ENCODE measurements at places on chromosomes 16 and 17.

GRCh38 chr17:9977180-9977575 lies 72.1 kb upstream of the RCVRN start:
- no peak for DNase-seq

GRCh38 chr17:75749545-75750389 lies 15.2 kb downstream of the GALK1 start:
- DNase-seq = peak; percentile 33

DNA sequence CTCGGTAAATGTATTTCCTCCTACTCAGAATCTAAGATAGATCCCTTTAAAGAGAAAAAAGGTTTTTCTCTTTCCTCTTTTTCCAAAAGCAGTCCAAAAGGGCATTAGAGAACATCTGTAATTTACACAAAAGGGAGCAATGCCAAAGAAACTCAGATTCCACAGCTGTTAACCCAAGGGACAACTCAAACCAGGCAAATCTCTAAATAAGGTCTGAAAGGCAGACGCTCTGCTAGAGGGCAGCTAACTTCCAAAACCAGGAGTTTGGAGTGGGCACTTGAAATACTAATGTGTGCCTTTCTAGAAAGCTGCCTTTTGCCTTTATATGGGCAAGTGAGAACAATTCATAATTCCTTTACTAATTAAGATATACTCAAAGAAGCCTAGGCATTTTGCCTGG lies 435.7 kb downstream of the ZFHX3 start:
- DNase-seq = no peak

- DNase-seq = peak; percentile 7
Measured at GRCh38 chr17:65987988-65988387, 203.9 kb downstream of the CEP112 start.

DNA sequence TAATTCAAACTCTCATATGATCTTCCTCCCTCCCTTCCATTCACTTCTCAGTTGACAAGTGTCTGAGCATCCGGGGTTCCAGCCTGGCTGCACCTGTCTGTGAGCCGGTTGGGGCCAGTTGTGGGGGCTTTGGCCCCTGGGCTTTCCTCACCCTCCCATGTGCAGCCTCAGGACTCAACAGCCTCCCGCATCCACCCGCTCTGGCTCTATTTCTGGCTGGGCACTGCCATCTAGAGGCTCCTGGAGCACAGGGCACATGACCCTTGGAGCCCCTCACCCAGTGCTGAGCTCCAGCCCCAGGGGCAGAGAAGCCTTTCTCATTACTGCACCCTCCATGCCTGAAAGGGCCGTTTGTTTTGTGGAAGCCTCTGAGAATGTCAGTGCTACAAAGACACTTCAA lies 43.3 kb downstream of the HAPSTR1 start:
- DNase-seq = peak; percentile 26

- DNase-seq = no peak
Measured at GRCh38 chr17:81408049-81408448, 12.8 kb downstream of the BAHCC1 start.

DNA sequence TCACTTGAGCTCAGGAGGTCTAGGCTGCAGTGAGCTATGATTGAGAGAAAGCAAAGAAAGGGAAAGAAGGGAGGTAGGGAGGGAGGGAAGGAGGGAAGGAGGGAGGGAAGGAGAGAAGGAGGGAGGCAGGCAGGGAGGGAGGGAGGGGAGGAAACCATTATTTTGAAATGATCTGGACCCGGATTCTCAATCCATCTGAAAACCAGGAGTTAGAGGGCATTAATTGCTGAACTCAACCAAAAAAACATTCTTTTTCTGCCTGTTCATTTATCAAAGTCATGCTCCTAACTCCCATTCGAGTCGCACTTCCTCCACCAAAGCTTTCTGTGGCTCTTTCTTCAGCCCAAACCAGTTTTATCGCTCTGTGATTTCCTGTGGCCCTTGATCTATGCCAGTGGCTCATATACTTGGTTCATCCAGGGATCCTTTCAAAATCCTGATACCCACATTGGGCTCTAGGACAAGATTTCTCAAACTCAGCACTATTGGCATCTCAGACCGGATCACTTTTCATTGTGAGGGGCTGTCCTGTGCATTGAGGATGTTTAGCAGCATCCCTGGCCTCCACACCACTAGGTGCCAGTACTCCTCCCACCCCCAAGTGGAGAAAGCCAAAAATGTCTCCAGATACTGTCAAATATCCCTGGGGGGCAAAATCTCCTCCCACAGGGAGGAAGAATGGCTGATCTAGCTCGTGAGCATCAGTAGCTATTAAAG lies 38.2 kb downstream of the CMTM4 start:
- DNase-seq = no peak

GRCh38 chr17:70050931-70051330 lies 24.1 kb upstream of the KCNJ16 start:
- no peak for DNase-seq

GRCh38 chr17:80682372-80682771 lies 137.7 kb downstream of the RPTOR start:
- no peak for DNase-seq

- DNase-seq = no peak
Measured at GRCh38 chr17:62614142-62614541, 13.3 kb upstream of the MRC2 start.

DNA sequence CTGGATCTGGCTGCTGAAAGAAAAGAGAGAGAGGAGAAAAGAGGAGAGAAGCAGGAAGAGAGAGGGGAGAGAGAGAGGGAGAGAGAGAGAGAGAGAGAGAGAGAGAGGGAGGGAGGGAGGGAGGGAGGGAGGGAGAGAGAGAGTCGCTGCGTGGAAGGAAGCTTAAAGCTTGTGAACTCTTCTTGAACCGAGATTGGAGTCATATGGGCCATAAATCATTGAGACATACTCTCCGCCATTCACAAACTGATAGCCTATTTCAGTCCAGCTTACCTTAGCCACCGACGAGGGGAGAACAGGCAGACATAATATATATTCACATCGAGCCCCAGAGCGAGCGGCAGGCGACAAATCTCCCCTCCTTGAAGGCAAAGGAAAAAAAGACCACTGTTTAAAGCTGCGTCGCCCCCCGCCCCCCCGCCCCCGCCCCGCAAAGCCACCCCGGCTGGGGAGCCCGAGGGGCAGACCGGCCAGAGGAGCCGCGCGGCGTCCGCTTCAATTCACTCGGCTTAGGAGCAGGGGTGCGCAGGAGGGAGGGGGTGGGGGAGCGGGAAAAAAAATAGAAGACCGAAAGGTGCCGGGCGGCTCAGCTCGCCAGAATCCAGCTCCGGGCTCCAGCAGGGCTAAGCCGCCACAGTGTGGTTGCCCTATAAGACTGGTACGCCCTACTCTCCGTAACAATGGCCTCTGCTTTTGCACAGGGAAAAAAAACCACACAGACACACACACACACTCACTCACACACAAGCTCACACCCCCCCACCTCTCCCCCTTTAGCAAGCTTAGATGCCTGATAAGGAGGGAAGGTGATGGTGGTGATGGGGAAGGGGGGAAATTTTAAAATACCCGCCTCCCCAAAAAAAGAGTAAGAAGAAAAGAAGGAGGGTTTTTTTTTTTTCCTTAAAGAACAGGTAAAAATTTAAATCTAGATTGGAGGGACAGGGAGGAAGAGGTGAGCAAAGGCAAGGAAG lies 10.6 kb upstream of the HOXB2 start:
- peak; percentile 79 for DNase-seq

DNA sequence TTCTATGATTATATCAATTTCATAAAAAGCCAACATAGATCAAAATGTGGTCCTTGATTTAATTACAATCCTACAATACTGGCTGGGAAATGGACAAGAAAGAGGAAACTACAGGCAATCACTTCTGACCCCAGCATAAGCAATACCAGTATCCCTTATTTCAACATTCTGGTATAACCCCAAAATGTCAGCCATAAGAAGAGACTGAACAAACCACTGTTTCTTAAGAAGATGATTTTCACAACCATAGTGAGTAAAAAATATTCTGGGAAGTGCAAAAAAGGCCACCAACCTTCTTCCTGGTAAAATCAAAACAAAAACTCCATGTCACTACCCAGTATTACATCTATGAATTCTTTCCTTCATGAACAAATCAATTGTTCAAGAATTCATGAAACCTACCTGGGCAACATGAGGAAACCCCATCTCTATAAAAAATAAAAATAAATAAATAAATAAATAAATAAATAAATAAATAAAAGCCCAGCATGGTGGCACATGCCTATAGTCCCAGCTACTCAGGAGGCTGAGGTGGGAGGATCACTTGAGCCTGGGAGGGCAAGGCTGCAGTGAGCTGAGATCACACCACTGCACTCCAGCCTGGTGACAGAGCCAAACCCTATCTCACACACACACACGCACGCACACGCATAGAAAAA lies 7.5 kb downstream of the N4BP1 start:
- DNase-seq = no peak

DNA sequence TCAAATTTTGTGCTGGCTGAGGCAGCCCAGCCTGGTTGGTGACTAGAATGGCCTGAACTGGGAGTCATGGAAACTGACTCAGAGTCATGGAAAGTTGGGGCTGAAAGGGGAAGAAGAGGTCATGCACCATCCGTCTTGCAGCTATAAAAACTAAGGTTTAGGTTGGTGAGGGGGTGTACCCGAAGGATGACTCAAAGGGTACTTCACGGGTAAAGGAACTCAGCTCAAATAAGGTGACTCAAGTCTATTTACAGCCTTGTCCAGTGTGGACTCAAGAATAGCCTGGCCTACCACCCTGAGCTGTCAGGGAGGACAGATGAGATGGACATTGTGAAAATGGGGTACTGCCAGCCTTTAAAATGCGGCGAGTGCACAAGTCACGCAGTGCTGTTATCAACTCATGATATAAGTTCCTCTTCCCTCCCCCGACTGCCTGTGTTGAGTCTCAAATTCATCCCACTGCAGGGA lies 18.6 kb downstream of the CD300LB start:
- no peak for DNase-seq

DNA sequence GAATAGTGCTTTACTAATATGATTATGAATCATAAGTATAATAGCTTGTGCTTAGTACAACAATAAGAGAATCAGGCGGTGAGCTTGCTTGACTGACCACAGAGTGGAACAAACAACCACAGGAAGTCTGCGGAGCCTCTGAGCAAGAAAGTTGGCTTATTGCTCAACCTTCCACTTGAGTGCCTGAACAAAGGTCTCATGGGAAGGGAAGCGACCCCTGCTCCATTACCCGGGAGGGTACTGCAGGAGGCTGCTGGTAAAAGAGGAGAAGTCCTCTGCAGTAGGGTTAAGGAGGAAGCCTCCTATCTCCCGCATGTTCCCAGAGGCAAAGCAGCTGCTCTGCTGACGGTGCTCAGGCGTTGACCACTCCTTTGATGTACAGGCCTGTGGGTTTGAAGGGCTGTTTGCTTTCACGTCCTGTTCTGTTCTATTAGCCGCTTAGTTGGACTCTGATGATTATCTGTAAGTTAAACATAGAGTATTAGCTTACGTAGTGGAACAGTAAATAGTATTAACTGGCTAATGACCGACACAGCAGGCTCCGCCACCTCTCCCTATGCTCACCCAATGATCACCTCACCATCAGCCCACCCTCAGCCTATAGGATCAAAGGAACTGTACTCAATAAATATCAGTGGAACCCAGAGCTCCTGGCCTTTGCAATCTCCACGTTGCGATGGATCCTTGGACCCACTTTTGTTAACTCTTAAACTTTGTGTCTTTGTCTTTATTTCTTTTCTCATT lies 17.5 kb downstream of the ALOX15B start:
- peak; percentile 40 for DNase-seq

DNA sequence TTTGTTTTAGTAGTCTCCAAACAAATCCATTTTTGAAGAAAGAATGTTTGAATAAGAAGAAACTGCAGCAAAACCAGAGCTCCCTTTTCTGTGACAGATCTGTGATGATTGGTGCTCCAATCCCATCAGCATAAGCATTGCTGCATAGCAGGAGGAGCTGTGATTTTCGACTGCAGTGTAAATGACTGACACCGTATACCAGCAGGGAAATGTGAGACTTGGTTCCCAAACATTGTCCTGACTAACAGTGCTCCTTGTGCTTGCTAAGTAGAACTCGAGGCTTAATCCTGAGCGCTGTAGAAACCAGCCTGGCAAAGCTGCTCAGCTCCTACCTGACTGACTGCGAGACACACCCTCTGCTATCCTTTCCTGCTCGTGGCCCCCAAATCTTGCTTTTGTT lies 57.2 kb downstream of the NUP93 start:
- no peak for DNase-seq

DNA sequence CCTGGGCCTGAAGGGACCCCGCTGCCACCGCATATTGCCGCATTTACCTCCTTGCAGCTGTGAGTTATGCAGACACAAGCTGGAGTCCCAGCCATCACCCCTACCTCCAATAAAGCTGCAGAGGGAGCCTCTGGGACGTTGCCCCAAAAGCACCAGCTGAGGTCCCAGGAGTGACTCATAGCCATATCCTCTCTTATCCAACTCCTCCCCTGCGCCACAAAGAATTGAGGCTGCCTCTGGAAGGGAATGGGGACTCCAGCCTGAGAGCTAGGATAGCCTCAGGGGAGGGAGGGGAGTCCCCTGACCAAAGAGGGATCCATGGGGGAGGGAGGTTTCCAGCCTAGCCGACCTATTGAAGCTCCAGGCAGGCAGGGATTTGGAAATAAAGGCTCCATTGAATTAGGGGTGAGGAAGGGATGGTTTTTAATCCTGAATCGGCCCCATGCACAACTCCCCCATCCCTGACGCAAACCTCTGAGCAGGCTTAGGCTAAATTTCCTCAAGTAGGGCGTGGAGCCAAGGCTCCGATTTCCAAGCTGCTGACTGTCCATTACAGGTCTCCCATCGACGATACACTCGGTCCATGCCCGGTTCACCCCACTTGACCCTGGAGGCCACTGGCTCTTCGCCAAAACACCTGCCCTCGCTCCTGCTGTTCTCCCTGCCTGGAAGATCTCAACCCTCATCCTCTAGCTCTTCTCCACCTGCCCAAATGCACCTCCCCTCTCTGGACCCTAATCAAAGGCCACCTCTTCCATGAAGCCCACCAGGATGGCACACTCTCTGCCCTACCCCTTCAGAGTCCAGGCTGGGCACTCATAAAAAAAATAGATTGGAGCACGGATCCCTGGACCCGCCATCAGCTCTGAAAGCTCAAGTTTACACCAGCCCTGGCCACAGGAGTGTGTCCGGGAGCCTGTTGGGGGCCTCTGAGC lies 27.5 kb downstream of the PIMREG start:
- peak; percentile 90 for DNase-seq

- DNase-seq = no peak
Measured at GRCh38 chr16:88456356-88457292, 3.5 kb downstream of the ZFPM1 start.

DNA sequence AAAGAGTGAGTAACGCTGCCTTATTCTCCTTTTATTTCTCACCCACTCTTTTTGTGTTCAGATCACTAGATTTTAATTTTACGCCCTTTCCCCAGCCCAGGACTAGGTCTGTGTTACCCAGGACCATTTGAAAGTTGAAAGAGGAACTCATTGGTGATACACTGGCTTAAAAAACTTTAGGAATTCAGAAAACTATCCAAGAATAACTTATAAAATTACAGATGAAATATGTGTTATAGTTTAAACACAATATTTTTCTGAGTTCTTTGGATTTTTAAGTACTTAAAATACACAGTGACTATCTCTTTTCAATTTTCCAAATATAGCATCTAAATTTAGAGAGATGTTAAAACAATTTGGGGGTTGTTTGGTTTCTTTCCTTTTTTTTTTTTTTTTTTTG lies 385.2 kb downstream of the CDH13 start:
- no peak for DNase-seq

- DNase-seq = peak; percentile 41
Measured at GRCh38 chr17:27315322-27315721, 21.4 kb downstream of the WSB1 start.
